ENCODE measurements at places on chromosomes 4 and X. TPM values are rescaled to one million over a fixed set of nuclear protein-coding genes. Genes with fewer than 3 reads are reported as not detected.

Gene SERTM2
- total RNA-seq: 1.3 TPM

Gene SORCS2
- total RNA-seq: under 0.01 TPM

Gene SUPT20HL1
- not detected for total RNA-seq

Gene CYP2U1
- 19.0 TPM for total RNA-seq

Gene WAS
- total RNA-seq: not detected

Gene CXCL1
- total RNA-seq: 17.4 TPM

Gene RAI2
- total RNA-seq: not detected

Gene TMEM271
- not detected for total RNA-seq

Gene BMP3
- not detected for total RNA-seq

Gene CYLC1
- total RNA-seq: not detected

Gene LAMTOR3
- total RNA-seq: 20.9 TPM

Gene TLR3
- 0.97 TPM for total RNA-seq

Gene LONRF3
- 0.43 TPM for total RNA-seq

Gene PABPC1L2B
- not detected for total RNA-seq
